ENCODE measurements at places on chromosomes 13 and 19. TPM values are rescaled to one million over a fixed set of nuclear protein-coding genes. Genes with fewer than 3 reads are reported as not detected.

DNA sequence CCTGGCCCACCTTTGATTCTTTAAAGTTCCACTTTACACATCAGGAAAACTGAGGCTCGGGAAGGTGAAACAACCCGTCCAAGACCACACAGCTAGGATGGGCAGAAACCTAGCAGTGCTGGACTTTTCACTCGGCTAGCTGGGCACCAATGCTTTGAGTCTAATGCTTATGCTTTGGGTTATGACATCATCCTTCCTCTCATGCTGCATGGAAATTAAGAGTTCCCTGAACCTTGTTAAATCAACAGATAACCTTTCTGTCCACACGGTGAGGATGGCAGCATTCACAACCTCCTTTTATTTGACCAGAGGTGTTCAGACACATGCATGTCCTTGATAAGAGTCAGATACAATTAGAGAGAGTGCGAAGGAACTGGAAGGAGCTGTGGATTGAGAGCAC, 138.4 kb downstream of the UQCRFS1 start:
- H3K4me3 ChIP-seq: no peak overlapping the region
- no peak for DNase-seq
- H3K27me3 ChIP-seq: no peaks in the 10 kb centered on the region
- H3K36me3 ChIP-seq: no peaks in the 10 kb centered on the region
- no peak overlapping the region for H3K27ac ChIP-seq

- no peaks in the 10 kb centered on the region for H3K36me3 ChIP-seq
- no peak overlapping the region for H3K27ac ChIP-seq
- H3K4me3 ChIP-seq: no peak overlapping the region
- H3K4me1 ChIP-seq: no peaks in the 10 kb centered on the region
Observed at GRCh38 chr13:51004111-51004865, 94.7 kb downstream of the RNASEH2B start.

The RNF126 gene
- total RNA-seq: 61.2 TPM

DNA sequence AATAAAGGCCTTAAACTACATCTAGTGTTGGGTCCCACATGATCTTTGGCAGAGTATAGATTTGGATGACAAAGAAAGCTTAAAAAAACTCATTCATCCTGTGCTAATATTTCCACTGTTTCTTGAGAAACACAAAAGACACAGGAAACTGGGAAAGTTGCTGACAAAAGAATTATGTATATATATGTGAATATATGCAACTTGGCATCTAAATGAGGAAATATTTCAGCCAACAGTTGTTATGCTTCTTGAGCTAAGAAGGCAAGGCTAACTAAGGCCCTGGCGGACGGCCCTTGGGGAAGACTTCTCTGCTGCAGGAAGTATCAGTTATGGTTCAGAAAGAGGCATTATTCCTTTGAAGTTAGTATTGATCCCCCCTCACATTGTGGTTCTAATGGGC, 491.8 kb downstream of the DIAPH3 start:
- H3K36me3 ChIP-seq: no peaks in the 10 kb centered on the region
- H3K4me1 ChIP-seq: no peaks in the 10 kb centered on the region
- no peaks in the 10 kb centered on the region for H3K27me3 ChIP-seq
- DNase-seq: no peak

DNA sequence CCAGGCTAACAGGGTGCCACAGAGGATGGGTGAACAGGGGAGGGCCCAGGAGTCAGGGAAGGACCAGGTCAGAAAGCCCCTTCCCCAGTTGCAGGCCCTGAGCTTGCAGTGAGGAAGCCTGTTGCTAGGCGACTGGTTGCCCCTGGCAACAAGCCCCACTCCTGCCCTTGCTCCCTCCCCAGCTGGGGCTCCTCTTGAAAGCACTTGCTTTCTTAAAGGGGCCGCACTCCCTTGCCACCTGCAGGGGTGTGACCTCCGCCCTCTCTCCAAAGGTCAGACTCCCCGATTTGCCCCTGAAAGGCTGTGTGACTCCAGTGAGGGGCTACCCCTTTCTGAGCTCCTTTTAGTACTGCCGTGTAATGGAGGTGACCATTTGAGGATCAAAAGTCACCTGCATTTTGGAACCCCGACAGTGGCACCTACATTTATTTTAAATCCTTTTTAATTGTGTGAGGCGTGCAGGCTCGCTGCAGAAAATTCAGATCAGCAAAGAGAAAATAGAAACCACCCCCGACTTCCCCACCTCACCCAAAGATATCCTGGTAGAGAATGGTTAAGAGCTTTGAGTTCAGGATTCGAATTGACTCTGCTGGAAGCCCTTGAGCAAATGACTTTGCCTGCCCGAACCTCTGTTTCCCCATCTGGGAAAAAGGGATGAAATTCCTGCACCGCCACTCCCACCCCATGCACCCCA, 4.8 kb downstream of the FCHO1 start:
- no peaks in the 10 kb centered on the region for H3K36me3 ChIP-seq
- H3K27ac ChIP-seq: no peak overlapping the region
- H3K27me3 ChIP-seq: no peaks in the 10 kb centered on the region
- H3K4me1 ChIP-seq: peaks cover 8% of the 10 kb centered on the region
- no peak for DNase-seq
- no peak overlapping the region for H3K4me3 ChIP-seq

- no peaks in the 10 kb centered on the region for H3K27me3 ChIP-seq
- H3K27ac ChIP-seq: no peak overlapping the region
- H3K4me1 ChIP-seq: peaks cover 9% of the 10 kb centered on the region
- 0 out of 2 replicates have a peak, but pooled peaks cover 2% of the 10 kb centered on the region for H3K36me3 ChIP-seq
Observed at GRCh38 chr19:13104360-13104847, 1.7 kb upstream of the LYL1 start.

GRCh38 chr13:46620471-46620870, 67.5 kb downstream of the LRCH1 start:
- no peaks in the 10 kb centered on the region for H3K36me3 ChIP-seq
- no peaks in the 10 kb centered on the region for H3K4me1 ChIP-seq
- DNase-seq: no peak
- H3K4me3 ChIP-seq: no peak overlapping the region

GRCh38 chr19:20558571-20558970, 7.0 kb downstream of the ZNF737 start:
- H3K4me1 ChIP-seq: no peaks in the 10 kb centered on the region
- H3K27ac ChIP-seq: no peak overlapping the region
- DNase-seq: no peak

DNA sequence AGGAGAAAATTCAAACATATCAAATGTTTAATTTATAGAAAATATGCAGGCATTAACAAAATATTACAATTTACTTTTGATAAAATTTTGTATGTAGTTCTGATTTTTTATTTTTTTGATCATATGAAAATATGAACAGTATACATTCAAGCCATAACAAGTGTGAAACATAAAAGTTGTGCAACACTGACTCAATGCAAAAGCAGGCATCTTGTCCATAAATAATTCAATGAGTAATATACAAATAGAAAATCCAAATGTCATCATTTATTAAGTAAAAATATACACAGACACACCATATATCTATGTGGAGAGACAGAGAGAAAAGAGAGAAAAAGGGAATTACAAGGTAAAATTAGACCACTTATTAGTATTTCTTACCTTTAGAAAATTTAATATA, 1183.9 kb downstream of the SLITRK1 start:
- no peaks in the 10 kb centered on the region for H3K27me3 ChIP-seq
- no peak overlapping the region for H3K27ac ChIP-seq
- no peak overlapping the region for H3K4me3 ChIP-seq
- H3K4me1 ChIP-seq: no peaks in the 10 kb centered on the region

- no peaks in the 10 kb centered on the region for H3K4me1 ChIP-seq
- no peak overlapping the region for H3K4me3 ChIP-seq
- no peaks in the 10 kb centered on the region for H3K36me3 ChIP-seq
- no peak overlapping the region for H3K27ac ChIP-seq
- no peaks in the 10 kb centered on the region for H3K27me3 ChIP-seq
Observed at GRCh38 chr19:10808937-10809649, 26.9 kb downstream of the TMED1 start.

The CRLF1 gene
- 3.5 TPM for total RNA-seq

DNA sequence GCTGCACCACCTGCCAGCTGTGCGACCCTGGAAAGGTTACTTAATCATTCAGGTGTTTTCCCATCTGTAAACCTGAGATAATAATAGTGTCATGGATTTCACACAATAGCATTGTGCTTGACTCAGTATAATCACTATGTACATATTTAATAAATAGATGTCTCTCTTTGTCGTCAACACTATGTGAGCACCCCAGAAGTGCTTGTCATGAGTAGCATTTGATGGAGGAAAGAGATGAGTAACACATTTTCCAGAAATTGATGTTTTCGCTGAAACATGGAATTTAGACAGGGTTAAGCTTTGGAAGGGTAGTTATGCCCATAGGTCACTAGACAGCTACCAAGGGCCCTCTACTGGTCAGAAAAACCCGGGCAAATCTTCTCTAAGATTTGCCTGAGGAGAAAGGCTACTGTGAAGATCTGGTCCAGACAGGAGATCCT, 9.5 kb upstream of the MBNL2 start:
- H3K27ac ChIP-seq: peak overlapping the region; percentile 82
- H3K4me1 ChIP-seq: peaks cover 25% of the 10 kb centered on the region
- H3K36me3 ChIP-seq: no peaks in the 10 kb centered on the region
- no peak for DNase-seq
- no peak overlapping the region for H3K4me3 ChIP-seq

DNA sequence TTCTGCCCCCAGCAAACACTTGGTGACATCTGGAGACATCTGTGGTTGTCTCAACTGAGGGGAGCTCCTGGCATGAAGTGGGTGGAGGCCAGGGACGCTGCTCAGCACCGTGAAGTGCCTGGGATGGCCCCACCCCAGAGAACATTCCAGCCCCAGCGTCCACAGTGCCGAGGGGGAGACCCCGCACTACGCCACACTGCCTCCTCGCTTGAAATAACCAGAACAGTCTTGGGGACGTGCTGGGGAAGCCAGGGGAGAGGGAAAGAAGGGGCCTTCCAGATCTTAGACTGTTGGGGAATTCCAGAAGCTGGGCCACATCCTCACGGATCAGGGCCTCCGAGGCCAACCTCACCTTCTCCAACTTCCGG, 4.2 kb downstream of the DPP9 start:
- no peak overlapping the region for H3K4me3 ChIP-seq
- peak overlapping the region; percentile 72 for H3K27ac ChIP-seq
- H3K36me3 ChIP-seq: peaks cover 7% of the 10 kb centered on the region
- H3K27me3 ChIP-seq: no peaks in the 10 kb centered on the region
- H3K4me1 ChIP-seq: peaks cover 64% of the 10 kb centered on the region

GRCh38 chr19:57037556-57037955, 82.2 kb upstream of the USP29 start:
- peaks cover 3% of the 10 kb centered on the region for H3K27me3 ChIP-seq
- no peak overlapping the region for H3K27ac ChIP-seq
- H3K36me3 ChIP-seq: no peaks in the 10 kb centered on the region

- peaks cover 20% of the 10 kb centered on the region for H3K4me1 ChIP-seq
- no peaks in the 10 kb centered on the region for H3K27me3 ChIP-seq
- no peaks in the 10 kb centered on the region for H3K36me3 ChIP-seq
Observed at GRCh38 chr13:109776575-109776974, 9.8 kb downstream of the IRS2 start.

The ADPRHL1 gene
- 4.8 TPM for total RNA-seq

The TMPRSS9 gene
- 0.23 TPM for total RNA-seq

The OR7C1 gene
- total RNA-seq: not detected

The INSL3 gene
- 0.57 TPM for total RNA-seq

The AP1M2 gene
- 10.1 TPM for total RNA-seq

The SOX1 gene
- not detected for total RNA-seq

DNA sequence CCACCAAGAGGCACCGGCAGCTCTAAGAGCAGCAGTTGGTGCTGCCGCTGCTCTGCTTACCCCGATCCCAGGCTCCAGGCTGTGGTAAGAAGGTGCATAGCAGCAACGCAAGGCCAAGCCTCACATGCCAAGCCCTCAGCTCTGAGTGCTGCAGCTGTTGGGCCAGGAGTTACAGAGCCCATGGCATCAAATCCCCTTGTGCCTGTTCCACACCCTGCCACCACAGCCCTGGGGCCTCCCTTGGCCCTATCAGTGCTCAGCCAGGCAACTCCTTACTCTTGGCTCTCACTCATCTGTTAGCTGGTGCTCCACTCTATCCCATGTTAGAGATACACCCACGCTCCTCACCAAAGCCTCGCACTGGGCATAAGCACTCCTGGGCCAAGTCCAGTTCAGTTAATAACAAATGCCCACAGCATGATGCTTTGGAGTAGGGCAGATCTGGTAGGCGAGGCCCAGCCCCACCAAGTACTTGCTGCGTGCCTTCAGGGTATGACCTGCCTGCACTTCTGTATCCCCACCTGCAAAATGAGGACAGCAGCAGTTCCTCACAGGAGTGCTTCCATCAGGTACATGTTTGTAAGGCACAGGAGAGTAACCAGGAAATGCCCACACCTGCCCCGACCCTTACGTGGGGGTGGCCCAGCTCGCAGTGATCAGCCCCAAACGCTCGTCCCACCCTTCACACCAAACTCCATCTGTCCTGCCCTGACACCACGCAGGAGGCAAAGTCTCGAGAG, 16.2 kb downstream of the AKAP8L start:
- H3K27me3 ChIP-seq: no peaks in the 10 kb centered on the region
- no peak overlapping the region for H3K4me3 ChIP-seq
- DNase-seq: no peak
- H3K27ac ChIP-seq: no peak overlapping the region

- H3K4me1 ChIP-seq: no peaks in the 10 kb centered on the region
- no peak overlapping the region for H3K27ac ChIP-seq
- no peak overlapping the region for H3K4me3 ChIP-seq
- H3K27me3 ChIP-seq: no peaks in the 10 kb centered on the region
Observed at GRCh38 chr19:43534816-43535761, 2.1 kb downstream of the ZNF575 start.

GRCh38 chr19:18131841-18132596, 20.9 kb upstream of the PIK3R2 start:
- H3K4me3 ChIP-seq: no peak overlapping the region
- H3K36me3 ChIP-seq: no peaks in the 10 kb centered on the region
- H3K4me1 ChIP-seq: no peaks in the 10 kb centered on the region
- no peaks in the 10 kb centered on the region for H3K27me3 ChIP-seq

The GARIN5A gene
- 2.0 TPM for total RNA-seq

- H3K36me3 ChIP-seq: 0 out of 2 replicates have a peak, but pooled peaks cover 2% of the 10 kb centered on the region
- no peaks in the 10 kb centered on the region for H3K27me3 ChIP-seq
- H3K4me3 ChIP-seq: no peak overlapping the region
- H3K4me1 ChIP-seq: peaks cover 42% of the 10 kb centered on the region
- no peak for DNase-seq
Observed at GRCh38 chr19:38247126-38247525, 9.0 kb downstream of the PPP1R14A start.

The FGF14 gene
- total RNA-seq: 0.03 TPM

The IGFL1 gene
- not detected for total RNA-seq

DNA sequence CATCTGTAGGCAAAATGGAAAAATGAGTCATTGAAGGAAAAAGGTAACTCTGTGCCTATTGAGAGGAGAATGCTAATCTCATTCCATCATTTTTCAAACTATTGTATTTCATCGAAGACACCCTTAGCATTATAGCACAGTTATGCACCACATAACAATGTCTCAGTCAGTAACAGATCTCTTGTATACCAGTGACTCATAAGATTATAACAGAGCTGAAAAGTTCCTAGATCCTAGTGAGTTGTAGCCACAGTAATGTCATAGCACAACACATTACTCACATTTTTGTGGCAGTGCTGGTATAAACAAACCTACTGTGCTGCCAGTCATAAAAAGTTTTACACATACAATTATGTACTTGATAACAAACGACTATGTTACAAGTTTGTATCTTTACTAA, 1077.6 kb downstream of the DIAPH3 start:
- H3K36me3 ChIP-seq: no peaks in the 10 kb centered on the region
- H3K4me1 ChIP-seq: no peaks in the 10 kb centered on the region

GRCh38 chr13:58376775-58377174, 745.2 kb downstream of the PCDH17 start:
- DNase-seq: no peak
- no peaks in the 10 kb centered on the region for H3K36me3 ChIP-seq
- no peaks in the 10 kb centered on the region for H3K4me1 ChIP-seq
- no peaks in the 10 kb centered on the region for H3K27me3 ChIP-seq

All from Panc1 (cell line).